Left renal pelvis (tissue), 4 donors: ENCODE measurements at places on chromosomes 5 and 9. TPM values are rescaled to one million over a fixed set of nuclear protein-coding genes. Genes with fewer than 3 reads are reported as not detected.

Gene TAF11L10
- not detected for polyA plus RNA-seq

Gene ASPN
- polyA plus RNA-seq, result 33.5 TPM

Gene GLDC
- polyA plus RNA-seq, result 23.6 TPM

Gene MSX2
- 0.10 TPM for polyA plus RNA-seq

Gene PCA3
- polyA plus RNA-seq, result 0.11 TPM

Gene TAS2R1
- polyA plus RNA-seq, result 0.15 TPM
